ENCODE measurements at places on chromosomes 16 and 17. TPM values are rescaled to one million over a fixed set of nuclear protein-coding genes. Genes with fewer than 3 reads are reported as not detected.

Gene KRT28
- total RNA-seq: not detected

Gene KIF19
- total RNA-seq: 0.11 TPM

Gene SHCBP1
- total RNA-seq: 37.0 TPM

Gene KRTAP3-1
- total RNA-seq: not detected

Gene TBC1D3G
- not detected for total RNA-seq

Gene C1QTNF1
- 0.14 TPM for total RNA-seq

Gene TNP2
- not detected for total RNA-seq

Gene GCSH
- 25.3 TPM for total RNA-seq

Gene ITPRIPL2
- total RNA-seq: 1.9 TPM

Gene TAT
- not detected for total RNA-seq

Gene CENPX
- 88.7 TPM for total RNA-seq

Gene CLEC10A
- not detected for total RNA-seq

Gene TBC1D3C
- not detected for total RNA-seq

Gene KRTAP2-2
- not detected for total RNA-seq

Gene KRT15
- not detected for total RNA-seq

Gene NPIPA2
- total RNA-seq: 2.0 TPM

Gene ZMYND15
- total RNA-seq: not detected
